NCI-H187 (cell line): ENCODE measurements at places on chromosomes 6 and 20.

- DNase-seq, result no peak
These were observed 533 bp downstream of the OSTM1 start for GRCh38 chr6:108074057-108074358.

DNA sequence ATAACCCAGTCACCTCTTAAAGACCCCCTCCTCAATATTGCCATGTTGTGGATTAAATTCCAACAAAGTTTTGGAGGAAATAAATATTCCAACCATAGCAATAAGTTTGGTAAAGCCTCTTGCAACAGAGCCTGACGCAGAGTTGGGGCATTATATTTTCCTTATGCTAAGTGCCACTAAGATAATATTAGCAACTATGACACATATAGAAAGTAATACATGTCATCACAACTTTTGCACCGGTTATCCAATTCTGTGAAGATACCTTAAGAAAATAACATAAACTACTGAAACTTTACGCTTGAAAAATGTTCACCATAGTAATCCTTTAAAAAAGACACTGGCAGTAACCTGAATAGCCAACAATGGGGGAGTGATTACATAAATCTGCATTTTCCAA, 52.2 kb upstream of the TRERF1 start:
- no peak for DNase-seq

DNA sequence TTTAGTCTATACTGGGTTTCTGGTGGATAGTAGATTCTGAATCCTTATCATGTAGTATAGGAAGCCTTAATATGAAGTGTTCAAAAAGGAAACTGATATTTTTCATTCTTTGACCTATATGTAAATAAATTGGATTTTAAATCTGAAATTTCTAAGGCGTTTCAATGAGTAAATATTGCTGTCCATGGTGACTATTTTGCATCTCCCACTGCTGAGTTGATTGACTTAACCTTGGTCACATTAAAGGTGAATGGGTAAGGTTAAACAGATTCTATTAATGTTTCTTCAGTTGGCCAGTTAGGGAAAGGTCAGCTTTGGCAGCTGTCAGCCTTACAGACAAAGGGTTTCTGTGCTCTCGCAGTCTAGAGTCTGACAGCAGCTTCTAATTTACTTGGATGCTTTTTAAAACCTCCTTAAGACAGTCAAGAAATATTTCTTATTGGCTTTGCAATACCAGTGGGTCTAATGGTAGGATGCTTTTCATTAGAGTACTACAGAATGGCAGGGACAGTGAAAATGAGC, 24.8 kb downstream of the PRIM2 start:
- DNase-seq, result no peak

DNA sequence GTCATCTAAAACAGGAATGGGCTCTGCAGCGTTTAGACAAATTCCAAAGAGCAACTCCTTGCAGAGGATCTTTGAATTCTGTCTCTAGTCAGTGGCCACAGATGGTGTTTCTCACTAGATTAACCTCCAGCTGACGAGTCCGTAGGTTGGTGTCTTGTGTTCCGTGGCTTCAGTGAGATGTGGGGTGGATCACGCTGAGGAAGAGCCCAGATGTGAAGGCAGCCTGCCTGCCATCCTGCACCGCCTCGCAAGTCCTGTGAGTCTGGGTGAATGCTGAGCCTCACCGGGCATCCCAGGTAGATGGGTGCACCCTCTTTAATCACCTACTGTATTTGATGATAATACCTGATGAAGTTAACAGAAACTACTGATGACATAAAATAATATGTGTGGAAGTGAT, 70.4 kb downstream of the THBS2 start:
- DNase-seq, result no peak

DNA sequence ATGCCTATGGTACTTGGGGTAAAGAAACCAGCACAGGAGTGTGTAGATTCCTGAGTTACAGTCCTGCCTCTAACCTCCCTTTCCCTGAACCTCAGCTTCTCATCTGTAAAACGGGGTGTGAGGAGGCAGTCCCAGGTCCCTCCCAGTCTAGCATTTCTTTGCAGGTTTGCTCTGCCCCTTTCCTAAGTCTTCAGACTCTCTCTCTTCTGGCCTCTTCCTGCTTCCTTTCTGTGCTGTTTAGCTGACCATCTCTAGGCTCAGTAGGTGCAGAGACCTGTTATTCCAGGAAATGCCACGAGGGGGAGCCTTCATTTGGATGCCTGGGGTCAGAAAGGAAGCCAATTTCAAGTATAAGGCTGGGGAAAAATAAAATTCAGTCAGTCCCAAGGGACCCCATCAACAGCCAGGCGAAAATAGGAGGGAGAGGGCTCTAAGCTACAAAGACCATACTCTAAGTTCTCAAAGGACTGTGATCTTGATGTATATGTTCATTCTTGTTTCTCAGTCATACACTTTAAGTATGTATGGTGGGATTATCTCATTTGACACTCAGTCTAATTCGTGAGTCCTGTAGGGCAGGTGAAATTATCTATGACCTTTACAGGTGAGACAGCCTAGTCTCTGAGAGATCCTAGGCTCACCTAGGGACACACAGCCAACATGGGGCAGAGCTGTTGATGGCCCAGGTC, 89.1 kb downstream of the NCR2 start:
- peak; percentile 61 for DNase-seq

DNA sequence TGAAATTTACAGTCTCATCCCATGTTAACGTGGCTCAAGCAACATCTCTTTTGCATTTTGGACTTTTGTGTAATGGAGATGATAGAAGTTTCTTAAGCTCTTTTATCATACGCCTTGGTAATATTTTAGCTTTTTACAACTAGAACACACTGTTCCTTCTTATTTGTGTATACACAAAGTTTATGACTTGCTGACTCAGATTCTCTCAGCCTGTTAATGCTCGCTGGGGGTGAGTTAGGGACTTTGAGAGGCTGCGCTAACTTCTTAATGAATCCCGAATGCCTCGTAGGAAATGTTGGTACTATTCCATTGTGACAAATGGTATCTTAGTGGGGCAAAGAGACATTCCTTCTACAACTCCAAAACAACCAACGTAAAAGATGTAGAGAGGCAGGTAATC, 509.7 kb downstream of the DOK5 start:
- DNase-seq, result no peak

DNA sequence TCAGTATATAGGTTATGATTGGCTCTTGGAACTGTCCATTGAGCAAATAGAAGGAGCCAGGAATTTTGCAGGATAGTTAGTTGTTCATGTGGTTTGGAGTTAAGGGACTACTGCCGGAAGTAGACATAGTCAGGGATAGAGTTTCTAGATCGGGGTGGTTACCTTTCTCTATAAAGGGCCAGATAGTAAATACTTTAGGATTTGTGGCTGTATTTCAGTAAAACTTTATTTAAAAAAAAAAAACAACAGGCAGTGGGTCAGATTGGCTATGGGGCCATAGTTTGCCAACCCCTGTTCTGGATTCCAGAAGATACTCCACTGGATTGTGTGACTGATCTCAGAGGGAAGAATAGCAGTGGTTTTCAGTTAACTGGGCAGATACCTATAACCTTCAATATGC, 489.3 kb upstream of the SOX4 start:
- DNase-seq, result no peak

DNA sequence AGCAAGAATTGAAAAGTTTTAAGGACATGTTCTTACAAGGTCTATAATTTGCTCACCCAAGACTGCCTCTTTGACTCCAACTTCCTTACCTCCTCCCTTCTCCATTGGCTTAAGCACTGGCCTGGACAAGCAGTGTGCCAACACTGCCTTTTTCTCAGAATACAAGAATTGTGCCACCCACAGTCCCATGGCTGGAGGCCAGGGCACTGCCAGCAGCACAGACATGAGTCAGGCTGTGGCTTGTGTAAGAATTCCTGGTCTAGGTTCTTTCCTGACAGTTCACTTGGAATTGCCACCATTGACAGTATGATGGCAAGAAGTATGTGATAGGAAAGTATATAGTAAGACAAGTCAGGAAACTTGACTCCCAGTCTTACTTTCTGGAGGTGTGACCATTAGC, 202.7 kb upstream of the MARCKS start:
- no peak for DNase-seq

- DNase-seq, result no peak
These were observed 2.2 kb downstream of the HMGA1 start for GRCh38 chr6:34238585-34239499.
